ENCODE measurements at places on chromosomes 1 and 21.

- DNase-seq = no peak
These were observed 841 bp downstream of the CENPF start for GRCh38 chr1:214603819-214604252.

- DNase-seq = no peak
These were observed 69.6 kb downstream of the LACTBL1 start for GRCh38 chr1:22903113-22903512.

- DNase-seq = no peak
These were observed 6.1 kb downstream of the GJC2 start for GRCh38 chr1:228155596-228156514.

GRCh38 chr1:174713796-174714195, 266.0 kb downstream of the GPR52 start:
- DNase-seq = no peak

DNA sequence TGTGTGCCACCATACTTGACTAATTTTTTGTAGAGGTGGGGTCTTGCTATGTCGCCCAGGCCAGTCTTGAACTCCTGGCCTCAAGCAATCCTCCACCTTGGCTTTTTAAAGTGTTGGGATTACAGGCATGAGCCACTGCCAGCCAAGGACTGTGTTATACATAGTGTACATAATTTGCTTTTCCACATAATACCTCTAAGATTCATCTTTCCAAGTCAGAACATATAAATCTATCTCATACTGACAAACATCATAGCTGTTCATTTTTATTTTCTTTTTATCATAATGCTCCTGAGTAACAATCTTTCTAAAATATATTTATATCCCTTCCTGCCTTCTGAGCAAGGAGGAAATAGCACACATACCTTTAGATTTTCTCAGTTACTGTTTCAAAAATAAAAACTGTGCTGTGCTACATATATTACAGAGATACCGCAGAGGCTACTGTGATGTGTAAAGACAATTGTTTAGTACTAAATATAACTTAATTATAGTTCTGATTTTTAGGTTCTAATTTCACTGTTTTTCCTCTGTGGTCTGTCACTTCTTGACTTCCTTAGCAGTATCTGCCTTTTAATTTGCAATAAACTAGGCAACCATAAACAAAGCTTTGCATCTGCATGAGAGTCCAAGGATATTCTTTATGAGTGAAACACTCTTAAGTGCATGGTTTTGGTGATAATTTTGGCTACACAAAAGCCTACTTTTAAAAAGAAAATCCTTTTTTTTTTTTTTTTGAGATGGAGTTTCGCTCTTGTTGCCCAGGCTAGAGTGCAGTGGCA, 59.3 kb downstream of the EYA3 start:
- DNase-seq = no peak

DNA sequence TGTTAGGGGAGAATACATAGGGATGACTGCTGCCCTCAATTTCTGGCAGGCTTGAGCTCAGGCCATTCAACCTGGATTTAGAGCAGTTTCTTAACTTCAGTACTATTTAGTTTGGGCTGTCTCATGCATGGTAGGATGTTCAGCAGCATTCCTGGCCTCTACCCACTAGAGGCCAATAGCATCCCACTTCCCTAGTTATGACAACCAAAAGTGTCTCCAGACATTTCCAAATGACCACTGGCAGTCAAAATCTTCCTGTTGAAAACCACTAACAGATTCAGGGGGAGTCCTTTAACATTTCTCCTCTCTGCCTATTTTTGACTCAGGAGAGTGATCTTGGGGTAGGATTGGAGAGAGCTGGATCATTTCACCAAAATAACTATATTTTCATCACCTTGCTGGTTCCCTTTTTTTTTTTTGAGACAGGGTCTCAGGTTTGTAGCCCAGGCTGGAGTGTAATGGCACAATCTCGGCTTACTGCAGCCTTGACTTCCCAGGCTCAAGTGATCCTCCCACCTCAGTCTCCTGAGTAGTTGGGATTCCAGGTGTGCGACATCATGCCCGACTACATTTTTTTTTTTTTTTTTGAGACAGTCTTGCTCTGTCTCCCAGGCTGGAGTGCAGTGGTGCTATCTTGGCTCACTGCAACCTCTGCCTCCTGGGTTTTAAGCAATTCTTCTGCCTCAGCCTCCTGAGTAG, 8.7 kb downstream of the GNAT2 start:
- no peak for DNase-seq

DNA sequence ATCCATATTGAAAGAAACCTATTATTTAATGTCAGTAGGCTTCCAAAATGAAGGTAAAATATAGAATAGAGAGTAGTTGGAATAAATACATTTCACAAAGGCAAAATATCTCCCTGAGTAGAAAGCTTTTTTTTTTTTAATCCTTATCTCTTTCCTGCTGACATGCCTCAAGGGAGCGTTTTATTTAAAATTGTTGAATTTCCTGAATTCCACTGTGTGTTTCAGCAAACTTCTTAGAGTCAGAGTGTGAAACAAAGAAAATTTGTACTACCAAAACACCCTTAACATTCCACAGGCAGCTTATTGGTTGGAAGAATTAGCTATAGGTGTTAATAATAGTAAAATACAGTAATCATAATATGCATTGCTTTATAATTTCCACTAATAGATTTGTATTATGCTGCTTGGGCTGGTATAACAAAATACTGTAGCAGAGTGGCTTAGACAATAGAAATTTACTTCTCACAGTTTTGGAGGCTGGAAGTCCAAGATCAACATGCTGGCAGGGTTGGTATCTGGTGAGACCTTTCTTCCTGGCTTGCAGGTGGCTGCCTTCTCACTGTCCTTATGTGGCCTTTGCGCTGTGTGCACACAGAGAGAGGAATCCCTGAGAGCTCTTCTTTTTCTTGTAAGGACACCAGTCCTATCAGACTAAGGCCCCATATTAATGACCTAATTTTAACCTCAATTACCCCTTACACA, 468.4 kb upstream of the C1orf87 start:
- no peak for DNase-seq

DNA sequence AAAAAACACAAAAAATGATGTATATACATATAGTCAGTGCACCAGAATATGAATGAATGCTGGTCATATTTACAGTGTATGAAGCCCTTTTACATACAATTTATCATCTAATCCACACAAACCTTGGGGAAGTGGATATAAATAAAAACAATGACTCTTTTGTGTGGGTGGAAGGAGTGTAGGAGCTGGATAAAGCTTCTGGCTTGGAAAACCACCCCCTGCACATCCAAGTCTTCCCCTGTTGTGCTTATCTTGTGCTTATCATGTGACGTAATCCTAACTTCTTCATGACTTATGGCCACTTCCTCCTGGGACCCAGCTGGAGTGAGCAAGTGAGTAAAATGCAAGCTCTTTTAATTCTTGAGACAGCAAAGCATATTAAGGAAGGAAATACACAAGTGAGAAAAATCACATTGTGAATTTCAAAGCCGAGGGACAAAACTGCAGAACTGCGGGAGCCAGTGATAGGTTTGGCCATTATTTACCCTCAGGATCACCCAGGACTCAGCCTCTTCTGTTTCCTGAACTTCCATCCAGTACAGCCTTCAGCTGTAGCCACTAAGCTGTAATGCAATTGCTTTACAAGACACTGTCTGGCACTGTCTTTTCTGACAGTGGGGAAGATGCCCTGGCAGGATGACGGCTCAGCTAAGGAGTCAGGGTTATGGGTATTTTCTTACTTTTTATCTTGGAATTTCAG, 104.0 kb upstream of the PPM1J start:
- DNase-seq = peak; percentile 73

- no peak for DNase-seq
These were observed 103.2 kb downstream of the DMRTB1 start for GRCh38 chr1:53562291-53562980.

GRCh38 chr1:184075055-184076029, 23.8 kb downstream of the TSEN15 start:
- peak; percentile 9 for DNase-seq

GRCh38 chr1:116585886-116586285, 15.1 kb upstream of the CD58 start:
- DNase-seq = no peak

GRCh38 chr1:27292106-27292505, 29.9 kb upstream of the TMEM222 start:
- DNase-seq = no peak

GRCh38 chr1:32112806-32113375, 5.0 kb downstream of the KPNA6 start:
- no peak for DNase-seq

DNA sequence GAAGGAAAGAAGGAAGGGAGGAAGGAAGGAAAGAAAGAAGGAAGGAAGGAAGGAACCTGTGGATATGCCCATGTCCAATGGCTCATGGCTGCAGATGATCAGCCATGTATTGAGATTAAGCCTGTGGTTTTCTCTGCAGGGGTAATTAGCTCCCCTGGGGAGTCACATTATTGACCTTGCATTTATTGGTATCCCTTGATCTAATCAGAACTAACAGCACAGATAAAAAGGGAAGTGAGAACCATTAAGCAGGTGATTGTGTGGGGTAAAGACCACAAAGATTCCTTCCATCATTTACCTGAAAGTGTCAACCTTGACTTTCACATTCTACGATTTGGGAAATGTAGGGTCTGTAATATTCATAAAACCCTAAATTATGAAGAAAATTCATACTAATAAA, 390.7 kb downstream of the BRINP2 start:
- DNase-seq = no peak

- no peak for DNase-seq
These were observed 418.0 kb upstream of the PKN2 start for GRCh38 chr1:88266051-88266450.

DNA sequence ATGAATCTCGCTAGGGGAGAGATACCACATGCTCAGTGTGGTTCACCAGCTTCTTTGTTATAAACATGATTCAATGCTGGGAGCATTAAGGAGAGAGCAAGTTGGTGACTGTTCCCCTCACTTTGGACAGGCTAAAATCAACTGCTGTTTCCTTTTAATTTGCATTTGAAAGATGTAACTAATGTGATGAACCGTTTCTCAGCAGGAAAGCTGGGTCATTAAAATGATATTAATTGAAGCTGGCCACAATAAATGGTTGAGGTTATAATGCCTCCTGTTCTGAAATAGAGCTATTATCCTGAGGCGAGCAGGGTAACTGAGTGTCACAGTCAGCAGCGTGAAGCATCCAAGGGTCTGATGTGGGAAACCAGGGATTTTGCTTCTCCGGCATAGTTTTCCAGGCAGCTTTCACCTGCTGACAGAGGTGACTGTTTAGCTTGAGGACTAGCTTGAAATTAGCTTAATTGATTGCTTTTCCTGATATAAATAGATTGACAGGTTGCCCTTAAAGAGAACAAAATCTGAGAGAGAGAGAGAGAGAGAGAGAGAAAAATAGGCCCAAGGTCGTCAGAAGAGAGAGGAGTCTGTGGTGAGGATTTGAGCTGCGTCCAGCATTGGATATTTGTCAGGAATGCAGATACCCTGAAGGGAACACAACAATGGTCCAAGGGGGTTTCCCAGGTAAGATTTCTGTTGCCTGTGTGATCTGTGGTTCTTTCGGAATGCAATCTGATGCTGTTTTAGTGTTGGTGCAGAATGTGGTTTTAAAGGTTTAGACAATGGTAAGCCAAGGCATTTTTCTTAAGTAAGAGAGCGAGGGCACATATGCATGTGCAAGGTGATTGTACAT, 209.7 kb downstream of the PATJ start:
- no peak for DNase-seq

DNA sequence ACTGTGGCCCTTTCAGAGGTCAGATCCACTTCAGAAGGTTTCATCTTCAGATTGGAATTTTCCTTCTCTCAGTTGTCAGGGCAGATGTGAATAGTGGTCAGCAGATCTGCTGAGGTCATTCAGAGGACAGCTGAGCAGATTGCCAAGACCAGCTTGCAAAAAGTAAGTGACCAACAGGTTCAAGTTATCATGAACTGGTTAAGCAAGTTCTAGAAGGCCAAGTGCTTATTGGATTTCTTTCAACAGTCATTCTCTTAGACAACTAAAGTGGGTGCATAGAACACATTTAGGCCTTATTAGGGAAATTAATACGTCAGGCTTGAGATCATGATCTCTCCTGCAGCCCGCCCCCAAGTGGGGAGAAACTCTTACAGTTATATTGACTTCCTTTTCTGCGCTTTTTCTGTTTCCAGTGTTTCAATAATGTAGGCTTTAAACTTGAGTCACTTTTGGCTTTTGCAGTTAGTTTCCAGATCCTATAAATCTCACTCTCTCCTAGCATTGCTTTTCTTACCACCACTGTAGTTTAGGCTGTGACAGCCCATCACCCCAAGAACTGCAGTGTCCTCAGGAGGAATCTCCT, 96.4 kb downstream of the C1orf21 start:
- no peak for DNase-seq

DNA sequence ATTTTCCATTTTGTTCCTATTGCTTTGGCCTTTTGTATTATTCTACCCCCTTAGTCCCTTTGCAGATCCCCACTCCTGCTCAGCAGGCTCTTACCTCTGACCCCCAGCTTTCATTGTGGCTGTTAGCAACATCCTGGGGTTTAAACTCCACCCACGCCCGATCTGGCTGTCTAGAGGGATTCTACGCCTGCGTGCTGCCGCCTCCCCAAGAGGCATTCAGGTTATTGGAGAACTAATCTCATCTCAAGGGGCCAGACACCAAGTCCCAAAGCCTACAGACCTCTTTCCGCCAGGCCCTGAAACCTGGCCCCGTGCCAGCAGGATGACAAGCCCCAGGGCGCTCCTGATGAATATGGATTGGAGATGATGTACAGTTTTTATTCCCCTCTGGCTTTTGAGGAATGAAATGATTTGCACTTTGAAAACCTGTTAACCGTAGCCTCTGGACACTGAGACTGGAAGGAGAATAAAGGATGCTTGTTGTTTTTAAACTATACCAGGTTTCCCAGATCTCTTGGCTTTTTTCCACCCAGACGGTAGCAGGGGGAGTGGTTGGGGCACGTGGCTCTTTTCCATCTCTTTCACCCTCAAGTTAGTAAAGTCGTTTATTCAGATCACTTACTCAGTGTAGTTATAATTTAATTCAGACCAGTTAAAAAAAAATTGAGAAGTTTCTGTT, 14.5 kb upstream of the IKBKE start:
- no peak for DNase-seq

DNA sequence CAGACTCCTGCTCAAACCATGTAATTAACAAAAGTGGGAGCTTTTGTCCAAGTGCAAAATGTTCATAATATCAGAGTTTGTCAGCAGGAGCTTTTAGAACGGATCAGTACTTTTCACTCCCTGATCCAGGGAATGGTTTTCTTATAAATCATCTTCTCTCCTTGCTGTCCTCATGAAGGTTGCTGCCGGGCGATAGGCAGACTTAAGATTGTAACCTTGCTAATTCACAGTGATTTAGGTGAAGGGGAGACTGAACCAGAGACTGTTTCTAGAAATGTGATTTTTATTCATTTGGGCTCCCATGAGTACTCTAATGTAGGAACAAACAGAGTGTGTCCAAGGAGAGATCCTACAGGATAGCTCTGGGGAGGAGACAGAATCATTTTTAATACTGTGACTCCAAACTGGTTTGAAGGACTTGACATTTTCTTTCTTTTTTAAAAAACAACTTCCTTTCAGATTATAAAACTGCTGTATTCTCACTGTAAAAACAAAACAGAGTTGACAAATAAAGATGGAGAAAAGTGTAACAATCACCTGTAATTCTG, 23.7 kb downstream of the ELAVL4 start:
- DNase-seq = no peak

DNA sequence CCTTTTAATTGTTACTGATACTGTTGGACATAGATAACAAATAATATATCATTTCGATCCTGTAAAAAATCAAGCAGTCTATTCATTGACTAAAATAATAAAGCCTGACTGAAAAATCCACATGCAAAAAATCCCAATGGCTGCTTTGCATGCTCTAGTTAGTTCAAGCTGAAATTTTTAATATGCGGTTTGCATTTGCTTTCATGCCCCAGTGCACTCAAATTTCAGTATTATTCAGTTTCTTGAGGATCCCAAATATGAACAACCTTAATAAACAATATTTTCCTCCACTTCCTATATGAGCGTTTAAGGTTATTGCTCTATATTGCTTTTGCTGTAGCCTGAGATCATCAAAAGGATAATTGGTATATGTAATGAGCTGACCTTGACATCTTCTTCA, 75.1 kb upstream of the DPH5 start:
- no peak for DNase-seq

Measured in GF-D8 (cell line).